ENCODE measurements at places on chromosomes 16 and 17.

GRCh38 chr16:9612267-9612666 is 520.8 kb downstream of the HAPSTR1 start:
- no peak for DNase-seq

DNA sequence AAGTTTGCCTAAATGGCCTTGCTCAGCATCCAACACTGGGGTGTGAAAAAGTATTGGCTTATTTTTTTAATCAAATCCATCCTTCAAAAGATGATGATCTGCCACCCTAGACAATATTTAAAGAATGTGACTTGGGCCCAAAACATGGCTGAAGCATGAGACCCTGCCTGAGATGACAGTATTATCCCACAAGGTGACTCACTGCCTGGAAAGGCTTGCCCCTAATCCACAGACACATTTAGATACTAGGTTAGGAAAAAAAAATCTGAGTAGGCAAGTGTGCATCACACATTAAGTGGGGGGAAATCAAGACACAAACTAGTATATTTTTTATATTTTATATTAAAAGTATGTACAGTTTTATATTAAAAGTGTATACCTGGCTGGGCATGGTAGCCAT is 38.4 kb downstream of the TOM1L2 start:
- DNase-seq: peak; percentile 84

DNA sequence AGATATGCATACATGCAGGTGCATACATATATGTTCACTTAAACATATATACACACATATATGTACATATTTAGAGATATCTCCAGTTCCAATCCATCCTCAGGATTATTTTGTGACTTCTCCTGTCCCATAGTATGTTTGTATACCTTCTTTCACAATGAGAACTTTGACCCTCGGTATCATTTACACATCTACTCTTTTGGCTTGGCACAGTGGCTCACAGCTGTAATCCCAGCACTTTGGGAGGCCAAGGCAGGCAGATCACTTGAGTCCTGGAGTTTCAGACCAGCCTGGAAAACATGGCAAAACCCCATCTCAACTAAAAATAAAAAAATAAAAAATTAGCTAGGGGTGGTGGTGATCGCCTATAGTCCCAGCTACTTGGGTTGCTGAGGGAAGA is 148.1 kb upstream of the CCL2 start:
- no peak for DNase-seq

DNA sequence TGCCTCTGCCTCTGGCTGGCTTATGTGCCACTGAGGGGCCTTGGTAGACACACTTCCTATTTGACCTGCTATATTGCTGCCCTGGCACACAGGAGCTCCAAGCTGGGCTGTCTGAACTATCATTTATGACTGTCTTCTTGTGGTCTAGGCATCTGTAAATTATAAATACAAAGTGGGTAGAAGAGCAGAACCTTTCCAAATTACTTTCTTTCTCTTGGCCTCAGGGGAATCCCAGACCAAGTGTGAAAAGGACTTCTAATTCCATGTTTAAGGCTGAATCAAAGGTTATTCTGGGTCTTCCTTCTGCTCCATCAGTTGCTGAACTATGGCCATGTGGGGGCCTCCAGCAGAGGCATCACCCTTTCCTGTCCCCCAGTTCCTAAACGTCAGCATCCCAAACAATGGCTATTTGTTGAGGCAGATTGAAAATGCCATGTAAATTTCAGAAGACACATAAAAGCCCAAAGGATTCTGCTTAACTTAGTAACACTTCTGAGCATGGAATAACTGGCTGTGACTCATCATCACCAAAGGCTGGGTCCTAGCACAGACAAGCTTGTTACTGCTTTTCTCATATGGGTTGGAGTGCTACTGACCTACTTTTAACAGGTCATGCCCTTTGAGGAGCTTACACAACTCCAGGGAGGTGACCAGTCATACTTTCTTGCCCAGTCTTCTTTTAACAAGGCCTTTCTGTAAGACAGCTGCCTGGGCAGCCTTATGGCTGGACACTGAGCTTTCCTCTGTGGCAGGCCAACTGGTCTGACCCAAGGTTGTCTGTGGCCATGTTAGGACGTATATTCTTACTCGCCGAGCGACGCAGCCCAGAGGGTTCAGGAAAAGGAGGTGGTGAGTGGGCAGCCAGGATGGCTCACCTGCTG is 154.8 kb downstream of the VPS53 start:
- DNase-seq: peak; percentile 86

GRCh38 chr17:77420804-77421629 is 280.2 kb downstream of the SEC14L1 start:
- peak; percentile 94 for DNase-seq

DNA sequence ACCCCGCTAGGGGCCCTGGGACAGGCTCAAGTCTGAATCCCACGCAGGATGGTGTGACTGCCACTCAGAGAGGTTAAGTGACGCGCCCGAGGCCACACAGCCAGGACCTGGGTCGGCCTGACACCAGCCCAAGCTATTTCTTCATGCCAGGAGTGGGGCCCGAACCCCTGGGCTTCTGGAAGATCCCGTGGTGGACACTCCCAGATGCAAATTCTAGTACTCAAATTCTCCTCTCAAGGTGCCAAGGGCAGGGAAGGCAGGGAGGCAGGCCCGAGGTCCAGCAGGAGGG is 5.2 kb downstream of the IL17C start:
- DNase-seq: no peak

- no peak for DNase-seq
Observed at GRCh38 chr16:67539691-67540635, 11.3 kb downstream of the RIPOR1 start.

GRCh38 chr17:40490289-40490853 is 11.1 kb downstream of the TNS4 start:
- peak; percentile 71 for DNase-seq

- DNase-seq: peak; percentile 17
Observed at GRCh38 chr16:2194852-2195321, 1.5 kb downstream of the CASKIN1 start.

DNA sequence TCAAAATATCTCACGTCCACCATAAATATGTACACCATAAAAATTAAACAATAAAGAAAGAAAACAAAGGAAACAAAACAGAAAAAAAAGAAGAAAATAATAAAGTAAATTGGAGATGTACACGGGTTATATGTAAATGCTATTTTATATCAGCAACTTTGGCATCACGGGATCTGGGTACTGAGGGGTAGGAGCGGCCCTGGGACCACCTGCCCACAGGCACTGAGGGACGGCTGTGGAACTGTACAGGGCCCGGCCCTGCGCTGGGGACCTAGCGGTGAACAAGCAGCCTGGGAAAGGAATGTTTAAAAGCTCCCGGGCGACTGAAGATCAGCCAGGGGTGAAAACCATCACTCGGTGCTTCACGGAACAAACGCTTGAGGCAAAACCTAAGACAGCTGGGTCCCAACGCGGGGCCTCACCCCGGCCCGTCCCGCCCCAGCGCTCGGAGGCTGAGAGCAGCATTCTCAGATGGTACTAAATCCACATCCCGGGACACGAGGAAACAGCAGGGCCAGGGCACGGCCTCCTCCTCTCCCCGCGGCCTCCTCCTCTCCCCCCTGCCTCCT is 31.2 kb downstream of the NXN start:
- peak; percentile 58 for DNase-seq

- DNase-seq: no peak
Observed at GRCh38 chr17:32355649-32356377, 5.9 kb downstream of the ZNF207 start.

DNA sequence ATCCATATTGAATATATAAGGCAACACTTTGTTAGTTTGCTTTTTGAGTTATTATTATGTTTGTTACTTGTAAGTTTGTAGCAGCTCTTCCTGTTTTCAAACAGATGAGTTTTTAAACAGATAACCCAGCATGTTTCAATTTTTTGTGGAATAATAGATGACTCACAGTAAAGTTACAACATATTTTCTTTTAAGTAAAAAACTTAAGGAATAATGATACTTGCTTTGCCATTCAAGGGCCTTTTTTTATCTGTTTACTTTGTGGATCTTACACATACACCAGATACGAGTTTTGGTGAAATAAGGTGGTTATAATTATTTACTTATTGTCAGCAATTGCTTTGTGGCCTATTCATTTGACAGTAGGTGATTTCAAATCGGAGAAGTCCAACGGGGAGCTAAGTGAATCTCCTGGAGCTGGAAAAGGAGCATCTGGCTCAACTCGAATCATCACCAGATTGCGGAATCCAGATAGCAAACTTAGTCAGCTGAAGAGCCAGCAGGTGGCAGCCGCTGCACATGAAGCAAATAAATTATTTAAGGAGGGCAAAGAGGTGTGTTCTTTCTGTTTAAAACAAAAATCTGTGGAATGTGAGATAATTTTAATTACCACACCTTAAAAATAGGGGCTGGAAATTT is 66.3 kb downstream of the BPTF start:
- peak; percentile 38 for DNase-seq

- no peak for DNase-seq
Observed at GRCh38 chr16:28880589-28880915, 2.3 kb downstream of the ATP2A1 start.

- no peak for DNase-seq
Observed at GRCh38 chr16:18024611-18025010, 311.9 kb downstream of the NPIPA8 start.

- no peak for DNase-seq
Observed at GRCh38 chr16:69553332-69553731, 12.4 kb upstream of the NFAT5 start.

DNA sequence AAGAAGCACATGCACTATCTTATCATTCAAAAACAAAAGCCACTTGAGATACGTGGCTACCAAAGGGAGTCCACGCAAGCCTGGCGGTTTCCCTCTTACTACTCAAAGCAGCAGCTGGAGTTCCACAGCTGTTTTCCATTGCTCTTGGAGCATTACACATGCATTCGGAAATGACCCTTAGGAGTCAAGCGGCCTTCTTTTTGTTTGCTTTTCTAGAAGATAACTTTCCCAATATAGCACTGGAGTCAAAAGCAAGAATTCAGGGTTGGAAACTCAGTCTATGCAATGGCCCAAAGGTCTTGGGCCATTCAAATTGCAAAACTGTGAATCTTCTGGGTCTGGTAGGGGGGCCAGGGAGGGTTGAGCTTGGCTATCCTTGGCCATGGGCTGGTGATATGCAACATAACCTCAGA is 97.8 kb upstream of the MAF start:
- DNase-seq: peak; percentile 75

GRCh38 chr16:83312015-83312717 is 495.6 kb upstream of the HSBP1 start:
- DNase-seq: no peak

DNA sequence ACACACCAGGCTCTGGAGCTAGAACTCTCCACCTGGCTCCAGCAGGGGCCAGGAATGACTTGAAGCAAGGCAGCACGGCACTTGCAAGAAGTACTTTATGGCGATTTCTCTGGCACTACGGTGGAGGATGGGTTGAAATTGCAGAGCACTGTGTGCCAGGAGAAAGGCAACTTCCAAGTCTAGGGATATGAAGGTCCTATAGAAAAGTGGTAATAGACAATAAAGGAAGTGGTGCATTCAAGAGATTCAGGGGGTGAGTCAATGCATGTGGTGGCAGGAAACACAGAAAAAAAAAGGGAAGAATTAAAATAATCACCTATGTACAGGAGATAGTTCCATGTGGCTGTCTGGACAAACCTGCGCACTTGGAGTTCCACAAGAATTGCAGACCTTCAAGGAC is 240.3 kb upstream of the DYNLRB2 start:
- DNase-seq: no peak

- DNase-seq: peak; percentile 56
Observed at GRCh38 chr17:58575511-58575910, 61.1 kb upstream of the MTMR4 start.

- no peak for DNase-seq
Observed at GRCh38 chr17:76492123-76492988, 8.9 kb downstream of the RHBDF2 start.

DNA sequence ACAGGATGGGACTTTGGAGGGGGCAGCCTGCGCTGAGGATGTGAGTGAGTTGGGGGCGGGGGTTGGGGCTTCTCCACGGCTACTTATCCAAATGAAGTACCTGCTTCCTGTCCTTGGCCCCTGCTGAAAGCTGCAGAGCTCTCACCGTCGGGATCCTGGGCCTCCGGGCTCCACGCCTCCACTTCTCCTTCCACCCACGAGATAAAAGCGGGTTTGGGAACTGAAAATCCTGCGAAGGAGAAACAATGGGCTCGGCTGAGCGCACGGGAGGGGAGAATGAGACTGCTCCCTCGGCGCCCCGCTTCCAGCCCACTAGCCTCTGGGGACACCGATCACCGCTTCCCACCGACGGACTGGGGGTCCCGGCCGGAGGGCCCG is 486 bp downstream of the ZNF785 start:
- peak; percentile 14 for DNase-seq

- no peak for DNase-seq
Observed at GRCh38 chr17:2591040-2591640, 2.3 kb upstream of the PAFAH1B1 start.

- no peak for DNase-seq
Observed at GRCh38 chr17:74104921-74105320, 98.6 kb upstream of the RPL38 start.

GRCh38 chr17:57553526-57553925 is 191.6 kb downstream of the CCDC182 start:
- DNase-seq: no peak

DNA sequence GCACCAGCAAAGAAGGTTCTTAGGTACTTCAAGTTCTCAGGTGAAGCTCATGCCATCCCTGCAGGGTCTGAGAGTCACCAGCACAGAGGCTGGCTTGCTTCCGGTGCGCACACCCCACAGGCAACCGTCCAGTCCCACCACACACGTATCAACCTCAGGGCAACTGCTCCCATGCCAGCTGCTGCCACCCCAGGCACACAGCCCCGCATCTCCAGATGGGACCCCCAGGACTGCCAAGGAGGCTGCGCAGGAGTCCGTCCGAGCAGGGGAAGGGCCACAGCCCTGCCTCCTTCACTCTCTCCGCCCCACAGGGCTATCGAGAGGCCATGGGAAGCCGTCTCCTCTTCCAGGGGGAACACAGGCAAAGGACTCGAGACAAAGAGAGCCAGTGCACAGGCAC is 13.3 kb downstream of the KIFC3 start:
- no peak for DNase-seq

- DNase-seq: no peak
Observed at GRCh38 chr16:55171241-55171640, 152.8 kb upstream of the IRX6 start.

GRCh38 chr16:29226782-29227181 is 179.7 kb downstream of the NPIPB11 start:
- DNase-seq: no peak

DNA sequence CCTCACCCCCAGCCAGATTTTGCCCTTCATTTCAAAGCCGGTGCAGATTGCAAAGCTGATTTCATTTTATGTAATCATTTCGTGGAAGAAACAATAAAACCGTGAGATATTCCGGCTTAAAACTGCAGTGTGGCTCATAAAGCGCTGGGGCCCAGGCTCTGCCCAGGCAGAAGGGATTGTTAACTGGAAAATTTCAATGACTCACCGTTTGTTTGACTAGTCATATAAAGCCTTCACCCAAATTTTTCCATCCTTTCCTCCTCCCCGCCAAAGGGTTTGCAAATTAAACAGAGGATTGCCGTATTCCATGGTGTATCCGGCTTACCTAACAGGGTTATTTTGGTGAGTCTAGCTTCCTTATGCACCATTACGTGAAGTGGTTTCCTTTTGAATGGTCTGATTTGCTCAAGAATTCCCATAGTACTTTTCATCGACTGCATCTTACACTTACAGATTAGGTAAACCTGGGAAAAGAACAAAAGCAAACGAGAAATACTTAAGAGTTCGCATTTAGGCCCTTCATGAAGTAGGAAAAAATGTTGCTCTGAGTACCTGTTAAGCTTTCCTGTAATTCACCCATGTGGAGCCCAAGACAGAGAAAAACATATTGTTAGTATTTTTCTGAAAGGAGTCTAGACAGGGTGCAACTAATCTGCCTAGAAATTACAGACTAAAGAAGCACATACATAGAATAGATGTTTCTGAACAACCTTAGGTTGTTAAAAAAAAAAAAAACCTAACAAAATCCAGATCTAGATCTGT is 949 bp upstream of the GSPT1 start:
- DNase-seq: peak; percentile 39
